ENCODE measurements at places on chromosomes 13 and 19. TPM values are rescaled to one million over a fixed set of nuclear protein-coding genes. Genes with fewer than 3 reads are reported as not detected.

Gene ZNF100
- 13.6 TPM for total RNA-seq

Gene ZNF77
- 7.4 TPM for total RNA-seq

Gene IFNL1
- not detected for total RNA-seq

Gene KANK2
- total RNA-seq = 12.2 TPM

Gene RUBCNL
- 5.8 TPM for total RNA-seq

Gene ZNF414
- total RNA-seq = 3.7 TPM

Gene HSD11B1L
- total RNA-seq = 39.9 TPM

Gene TMIGD2
- 1.4 TPM for total RNA-seq

Gene ZNF90
- total RNA-seq = 3.9 TPM

Gene ZNF222
- total RNA-seq = 17.3 TPM

Gene SIGLEC14
- 1.2 TPM for total RNA-seq

Gene IRGC
- total RNA-seq = not detected

Gene PROZ
- not detected for total RNA-seq

Gene RASAL3
- 1.2 TPM for total RNA-seq

Gene ISOC2
- total RNA-seq = 20.5 TPM

Gene FOXA3
- not detected for total RNA-seq

Gene ZNF573
- 41.3 TPM for total RNA-seq

Gene COPE
- 84.7 TPM for total RNA-seq

Gene NCR1
- not detected for total RNA-seq

Gene FAM124A
- total RNA-seq = 6.5 TPM

Gene ZNF433
- total RNA-seq = 14.1 TPM

Gene APOC4
- not detected for total RNA-seq

Gene KLHL1
- 34.1 TPM for total RNA-seq

Gene SIGLEC7
- total RNA-seq = 0.46 TPM

Gene PRKCG
- 5.8 TPM for total RNA-seq

Gene ZNF738
- total RNA-seq = 39.7 TPM

Gene CFD
- 1.6 TPM for total RNA-seq

Gene SLC27A5
- total RNA-seq = 9.5 TPM

Gene PHF11
- 20.8 TPM for total RNA-seq

Gene GPC5
- 54.0 TPM for total RNA-seq

Gene TDRD12
- 3.2 TPM for total RNA-seq

Gene CRB3
- total RNA-seq = 1.6 TPM

Gene CNMD
- 6.0 TPM for total RNA-seq

Gene ZNF837
- total RNA-seq = 1.2 TPM

Gene HSH2D
- not detected for total RNA-seq

Gene S1PR2
- total RNA-seq = 4.4 TPM

Gene LAIR2
- total RNA-seq = not detected

Gene RAB20
- 1.6 TPM for total RNA-seq

Gene ALKBH7
- 59.5 TPM for total RNA-seq

Gene CD22
- 0.46 TPM for total RNA-seq

Gene ZNF296
- total RNA-seq = 0.69 TPM

Gene ATP8B3
- 0.69 TPM for total RNA-seq

Gene FREM2
- 4.6 TPM for total RNA-seq

Gene ZNF283
- 36.2 TPM for total RNA-seq

Gene ZNF729
- total RNA-seq = 0.23 TPM

Gene SHISA2
- 9.2 TPM for total RNA-seq

Gene TFDP1
- 30.4 TPM for total RNA-seq

Gene ODAD3
- 2.8 TPM for total RNA-seq

Gene TMPRSS9
- 0.23 TPM for total RNA-seq

Gene TMEM238
- not detected for total RNA-seq

Gene KCNC3
- 3.2 TPM for total RNA-seq

Gene ACP7
- total RNA-seq = not detected
